CD8-positive, alpha-beta memory T cell (primary cell): ENCODE measurements at places on chromosomes 11 and 22.

DNA sequence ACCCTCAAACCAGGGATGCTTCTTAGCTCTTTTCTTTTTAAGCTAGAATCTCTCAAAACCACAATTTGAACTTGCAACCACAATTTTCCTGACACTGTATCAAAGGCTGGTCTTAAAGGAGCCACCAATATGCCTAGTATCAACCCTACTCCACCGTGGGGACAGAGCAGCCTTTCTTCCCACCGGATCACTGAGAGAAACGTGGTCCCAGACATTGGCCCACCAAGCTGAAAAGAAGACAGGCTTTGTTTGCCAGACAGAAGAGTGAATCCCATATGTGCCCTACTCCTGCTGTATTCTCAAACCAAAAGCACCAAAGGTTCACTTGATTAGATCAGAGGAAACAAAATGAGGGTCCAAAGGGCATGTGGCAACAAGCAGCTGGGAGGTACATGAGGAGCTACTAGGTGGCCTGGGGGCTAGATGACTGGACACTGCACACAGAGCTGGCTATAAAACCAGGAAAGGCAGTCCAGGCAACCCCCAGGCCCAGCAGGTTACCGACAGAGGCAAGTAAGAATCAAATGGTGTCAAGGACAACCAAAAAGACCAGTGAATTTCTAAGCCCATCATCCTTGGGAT lies 3.6 kb upstream of the VWCE start:
- DNase-seq: no peak

- DNase-seq: no peak
Observed at GRCh38 chr22:40240686-40241085, 63.0 kb downstream of the TNRC6B start.

DNA sequence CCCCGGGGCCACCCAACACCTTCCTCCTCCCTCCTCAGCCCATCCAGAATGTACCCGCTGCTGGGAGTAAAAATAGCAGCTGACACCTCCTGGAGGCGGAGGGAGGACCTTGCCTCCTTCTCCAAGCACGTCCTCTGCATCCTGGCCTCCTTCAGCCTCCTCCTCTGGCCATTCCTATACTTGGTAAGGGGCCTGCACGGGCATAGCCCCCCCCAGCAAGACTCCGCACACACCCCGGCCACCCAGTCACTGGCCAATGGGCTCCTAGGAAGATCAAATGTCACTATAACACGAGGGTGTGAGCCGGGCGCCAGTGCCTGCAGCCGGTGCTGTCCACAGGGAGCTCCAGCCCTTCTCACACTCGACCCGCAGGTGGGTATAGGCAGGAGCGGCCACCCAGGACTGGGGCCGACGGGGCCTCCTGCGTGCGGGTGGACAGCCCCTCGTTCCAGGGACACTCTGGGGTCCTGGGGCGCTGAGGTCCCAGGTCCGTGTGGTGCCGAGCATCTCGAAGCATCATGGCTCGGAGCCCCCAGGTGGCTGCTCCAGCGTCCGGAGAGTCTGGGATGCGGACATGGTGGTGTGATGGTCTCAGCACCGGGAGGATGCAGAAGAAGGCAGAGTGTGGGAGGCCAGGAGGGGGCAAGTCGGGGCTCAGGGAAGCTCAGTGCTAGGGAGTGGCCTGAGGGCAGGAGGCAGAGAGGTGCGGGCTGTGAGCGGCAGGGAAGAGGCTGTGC lies at the start of gene TNNT3:
TNNT3 (plus strand) TSS at position 313 of the 737 bp plus-strand sequence. CDS start 3,172 bp downstream, outside the sequence.
- DNase-seq: no peak

DNA sequence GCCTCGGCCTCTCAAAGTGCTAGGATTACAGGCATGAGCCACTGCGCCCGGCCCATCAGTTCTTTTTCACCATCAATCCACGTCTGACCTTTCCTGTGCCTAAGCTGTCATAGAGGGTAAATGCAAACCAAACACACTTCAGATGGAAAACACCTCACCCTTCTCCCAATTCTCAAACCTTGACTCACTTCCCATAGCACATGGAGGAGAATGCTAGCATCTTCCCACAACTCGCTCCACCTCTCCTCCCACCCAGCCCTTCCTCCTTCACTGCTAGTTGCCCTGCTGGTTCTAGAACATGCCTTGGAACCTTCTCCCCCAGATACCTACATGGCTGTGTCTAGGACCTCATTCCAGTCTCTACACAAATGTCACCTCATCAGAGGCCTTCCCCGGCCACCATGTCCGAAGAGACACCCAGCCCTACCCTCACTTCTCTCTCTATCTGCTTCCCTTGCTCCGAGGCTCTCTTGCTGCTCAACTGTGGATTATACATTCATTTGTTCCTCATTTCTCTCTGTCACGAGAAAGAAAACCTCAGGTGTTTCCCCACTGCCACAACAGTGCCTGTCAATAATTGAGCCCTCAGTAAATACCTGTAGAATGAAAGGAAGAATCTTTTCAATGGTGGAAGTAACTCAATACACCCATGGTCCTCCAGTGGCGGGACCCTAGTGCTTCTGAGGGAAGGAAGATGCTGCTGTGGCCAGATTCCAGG lies 21.3 kb upstream of the NCF4 start:
- no peak for DNase-seq

- no peak for DNase-seq
Observed at GRCh38 chr11:83069441-83070043, 2.2 kb downstream of the RAB30 start.

DNA sequence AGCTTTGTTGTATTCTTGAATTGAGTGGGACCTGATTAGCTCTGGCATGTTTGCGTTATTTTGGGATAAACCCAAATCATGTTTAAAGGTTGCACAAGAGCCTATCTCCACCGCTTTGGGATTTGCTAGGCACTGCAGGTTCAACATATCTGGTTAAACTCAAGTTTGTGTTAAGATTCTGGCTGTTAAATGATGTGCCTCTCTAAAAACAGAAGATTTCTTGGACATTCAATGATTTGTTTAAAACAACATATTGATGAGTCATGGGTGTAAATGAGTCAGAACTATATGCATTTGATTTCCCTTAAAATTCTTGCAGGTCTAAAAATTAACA lies 67.4 kb downstream of the AMOTL1 start:
- no peak for DNase-seq

DNA sequence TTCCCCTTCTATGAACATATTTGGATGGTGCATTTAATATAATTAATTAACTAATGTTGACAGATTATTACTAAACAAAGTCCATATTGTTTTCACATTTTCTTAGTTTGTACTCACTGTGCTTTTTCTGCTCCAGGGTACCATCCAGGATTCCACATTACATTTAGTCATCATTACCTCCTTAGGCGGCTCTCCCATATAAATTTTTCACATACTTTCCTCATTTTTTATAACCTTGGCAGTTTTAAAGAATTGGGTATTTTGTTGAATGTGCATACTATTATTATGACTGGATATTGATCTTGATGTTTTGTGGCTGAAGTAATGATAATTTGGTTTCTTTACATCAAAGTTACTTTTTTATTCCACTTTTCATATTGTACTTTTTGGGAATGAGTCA lies 755.6 kb upstream of the ANO3 start:
- no peak for DNase-seq

DNA sequence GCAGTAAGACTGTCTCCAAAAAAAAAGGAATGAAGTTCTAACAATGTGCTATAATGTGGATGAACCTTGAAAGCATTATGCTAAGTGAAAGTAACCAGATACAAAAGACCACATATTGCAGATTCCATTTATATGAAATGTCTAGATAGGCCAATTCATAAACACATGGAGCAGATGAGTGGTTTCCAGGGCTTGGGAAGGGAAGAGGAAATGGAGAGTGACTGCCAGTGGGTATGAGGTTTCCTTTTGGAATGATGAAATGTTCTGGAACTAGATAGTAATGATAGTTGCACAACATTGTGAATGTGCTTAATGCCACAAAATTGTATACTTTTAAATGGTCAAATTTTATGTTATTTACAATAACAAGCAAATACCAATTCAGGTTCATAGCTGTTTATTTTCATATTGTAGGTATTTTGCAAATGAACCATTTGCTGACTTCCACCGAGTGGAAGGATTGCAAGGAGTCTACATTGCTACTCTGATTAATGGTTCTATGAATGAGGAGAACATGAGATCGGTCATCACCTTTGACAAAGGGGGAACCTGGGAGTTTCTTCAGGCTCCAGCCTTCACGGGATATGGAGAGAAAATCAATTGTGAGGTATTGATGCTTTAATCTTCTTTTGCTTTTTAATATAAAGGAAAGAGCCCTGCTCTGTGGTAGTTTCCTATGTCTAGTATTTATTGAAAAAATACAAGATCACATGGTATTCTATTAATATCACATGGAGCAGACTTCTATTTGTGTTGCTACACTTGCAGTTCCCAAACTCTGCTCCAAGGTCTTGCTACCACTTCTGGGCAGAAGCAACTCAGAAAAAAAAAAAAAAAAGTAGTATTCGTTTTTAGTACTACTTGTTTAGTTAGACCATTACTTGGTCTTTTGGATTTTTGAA lies 67.7 kb upstream of the SORL1-AS1 start:
- no peak for DNase-seq

GRCh38 chr11:65382804-65383368 lies 440 bp upstream of the SLC25A45 start:
- DNase-seq: no peak

DNA sequence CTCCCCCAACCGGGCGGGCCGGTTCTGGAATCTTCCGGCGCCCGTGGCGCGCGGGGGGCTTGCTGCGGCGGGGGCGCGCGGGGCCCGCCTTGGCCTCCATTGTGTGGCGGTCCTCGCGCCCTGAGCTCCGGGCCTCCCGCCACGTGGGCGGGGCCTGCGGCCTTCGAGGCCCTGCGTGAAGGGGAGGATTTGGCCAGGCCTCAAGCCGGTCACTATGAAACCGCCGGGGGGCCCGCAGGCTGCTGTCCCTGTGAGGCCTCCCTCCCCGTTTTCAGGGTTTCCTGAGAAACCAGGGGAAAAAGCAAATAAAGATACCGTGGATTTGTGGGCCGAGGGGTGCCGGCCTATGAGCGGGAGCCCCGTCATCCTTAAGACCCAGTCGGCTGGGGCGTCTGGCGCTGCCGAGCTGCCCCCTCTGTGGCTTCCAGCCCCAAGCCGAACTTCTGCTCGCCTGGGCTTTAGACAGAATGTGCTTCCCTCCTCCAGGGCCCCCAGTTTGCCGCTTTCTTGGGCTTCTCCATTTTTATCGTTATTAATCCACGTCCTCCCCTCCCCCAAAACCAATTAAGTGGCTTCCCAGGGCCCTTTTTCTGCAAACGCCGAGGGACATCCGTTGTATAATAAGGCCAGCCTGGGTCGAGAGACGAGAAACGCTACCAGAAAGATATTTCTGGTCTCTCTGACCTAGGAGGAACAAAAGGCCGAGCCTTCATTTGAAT lies 602 bp downstream of the EWSR1 start:
- no peak for DNase-seq
